CD4-positive, alpha-beta T cell treated with Interleukin-4 for 1 hour (primary cell): ENCODE measurements at places on chromosomes 6 and 20.

DNA sequence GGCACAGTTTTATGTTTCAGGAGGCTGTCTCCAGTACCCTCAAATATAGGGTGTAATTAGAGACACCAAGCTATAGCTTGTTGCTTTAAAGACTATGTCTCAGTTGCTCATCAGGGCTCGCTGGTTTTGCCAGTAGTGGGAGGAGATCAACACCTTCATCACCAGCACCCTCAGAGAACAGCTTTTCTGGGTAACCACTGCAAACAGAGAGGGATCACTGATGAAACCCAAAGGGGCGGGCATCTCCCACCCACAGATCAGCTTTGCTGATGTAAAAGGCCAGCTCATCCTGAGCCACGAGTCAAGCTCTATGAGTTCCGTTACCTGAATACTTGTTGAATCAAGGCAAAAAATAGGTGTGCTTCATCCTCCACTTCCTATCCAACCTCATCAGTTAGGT lies 187.7 kb downstream of the AIG1 start:
- DNase-seq = no peak

- no peak for DNase-seq
Measured at GRCh38 chr20:40643891-40644290, 45.1 kb downstream of the MAFB start.

GRCh38 chr6:157420497-157420896 lies 39.5 kb downstream of the ZDHHC14 start:
- no peak for DNase-seq

DNA sequence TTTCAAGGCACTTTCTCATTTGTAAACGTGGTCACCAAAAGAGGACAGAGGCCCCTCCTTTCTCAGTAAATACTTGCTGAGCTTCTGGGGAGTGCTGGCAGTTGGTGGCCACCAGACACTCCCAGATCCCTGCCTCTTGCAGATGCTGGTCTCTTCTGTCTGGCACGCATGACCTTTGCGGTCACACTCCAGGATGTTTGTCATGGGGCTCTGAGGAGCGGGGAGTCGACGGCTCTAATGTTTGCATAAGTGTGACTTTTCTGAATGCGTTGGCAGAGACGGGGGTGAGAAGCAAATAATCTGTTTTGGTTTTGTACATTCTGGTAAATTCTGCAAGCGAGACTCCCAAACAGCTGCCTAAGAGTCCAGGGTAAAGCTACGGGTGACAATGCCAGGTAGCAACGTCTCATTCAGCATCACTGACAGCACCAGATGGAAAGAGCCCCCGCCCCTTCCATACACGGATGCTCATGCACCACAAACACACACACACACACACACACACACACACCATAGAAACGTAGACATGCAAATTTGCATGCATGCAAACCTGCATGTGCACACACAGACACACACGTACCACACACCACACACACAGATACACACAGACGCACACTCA lies 101.1 kb downstream of the YTHDF1 start:
- DNase-seq = no peak

GRCh38 chr6:62344850-62345249 lies 58.8 kb upstream of the KHDRBS2 start:
- no peak for DNase-seq

DNA sequence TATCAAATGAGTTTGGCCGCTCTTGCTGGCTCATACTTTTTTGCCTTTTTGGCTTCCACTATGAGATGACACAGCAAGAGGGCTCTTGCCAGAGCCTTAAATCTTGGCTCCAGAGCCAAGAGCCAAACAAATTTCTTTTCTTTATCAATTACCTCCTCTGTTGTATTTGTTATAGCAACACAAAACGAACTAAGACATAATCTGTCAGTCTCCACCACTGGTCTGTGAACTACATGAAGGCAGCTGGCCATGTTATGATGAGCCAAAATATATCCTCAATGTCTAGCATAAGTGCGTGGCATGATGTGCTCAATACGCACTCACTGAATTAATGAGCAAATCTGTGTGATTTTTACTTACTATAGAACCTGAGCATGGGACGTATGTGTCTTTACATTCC lies 220.0 kb upstream of the ZNF217 start:
- no peak for DNase-seq

- no peak for DNase-seq
Measured at GRCh38 chr6:87747646-87748045, 45.6 kb upstream of the AKIRIN2 start.

DNA sequence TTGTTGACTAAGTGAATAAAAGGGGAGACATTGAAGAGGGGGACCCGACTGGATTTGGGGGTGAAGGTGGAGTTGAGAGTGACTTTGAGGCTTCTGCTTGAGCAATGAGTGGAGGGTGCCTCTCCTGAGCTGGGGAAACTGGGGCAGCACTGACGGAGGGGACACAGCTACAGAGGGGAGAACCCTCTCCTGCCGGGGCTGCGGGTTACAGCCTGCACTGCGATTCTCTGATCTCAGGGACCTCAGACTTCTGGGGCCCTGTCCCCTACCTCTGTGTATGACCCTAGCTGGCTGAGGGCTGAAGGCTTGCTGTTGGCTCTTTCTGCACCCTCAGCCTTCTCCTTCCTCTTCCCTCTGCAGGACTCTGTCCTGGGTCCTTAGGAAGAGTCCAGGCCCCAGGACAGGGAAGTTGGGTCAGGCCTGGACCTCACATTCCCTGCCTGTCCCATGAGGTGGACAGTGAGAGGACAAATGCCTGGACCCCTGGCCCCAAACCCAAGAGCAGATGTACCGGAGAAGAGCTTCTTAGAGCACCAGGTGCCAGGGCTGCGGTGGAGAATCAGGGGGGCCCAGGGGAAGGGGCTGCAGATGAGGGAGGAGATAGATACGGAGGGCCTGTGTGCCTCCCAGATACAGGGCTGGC lies 13.7 kb upstream of the FAM110A start:
- no peak for DNase-seq

GRCh38 chr6:14689639-14690038 lies 556.2 kb upstream of the JARID2 start:
- no peak for DNase-seq

DNA sequence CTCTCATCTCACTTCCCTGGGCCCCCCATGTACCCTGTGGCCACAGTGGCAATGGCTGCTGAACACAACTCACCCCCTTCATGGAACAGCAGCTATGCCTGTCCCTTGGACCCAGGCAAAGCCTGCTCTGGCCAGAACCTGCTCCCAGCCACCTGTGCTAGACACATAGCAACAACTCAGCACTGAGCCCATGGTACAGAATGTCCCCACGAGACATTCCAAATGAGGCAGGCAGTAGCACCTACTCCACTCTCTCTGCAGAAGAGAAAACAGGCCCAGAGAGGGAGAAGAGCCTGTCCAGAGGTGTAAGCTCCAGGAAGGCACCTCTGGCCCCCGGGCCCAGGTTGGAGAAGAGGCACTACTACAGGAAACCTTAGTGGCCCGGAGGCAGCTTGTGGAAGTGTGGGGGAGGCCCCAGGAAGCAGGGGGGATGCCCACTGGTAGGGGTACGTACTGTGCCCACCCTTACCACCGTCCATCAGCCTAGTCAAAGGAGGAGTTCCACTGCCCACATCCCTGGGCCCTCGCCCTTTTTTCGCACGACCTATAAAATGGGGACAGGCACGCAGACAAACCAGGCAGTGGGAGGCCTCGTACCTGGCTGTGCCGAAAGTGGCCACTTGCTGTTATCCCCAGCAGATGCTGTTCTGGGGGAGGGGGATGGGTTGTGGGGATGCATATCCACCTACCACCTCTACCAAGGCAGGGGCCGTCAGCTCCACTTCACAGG lies 97.2 kb downstream of the ASXL1 start:
- no peak for DNase-seq

GRCh38 chr20:37360391-37361115 lies 14.6 kb downstream of the SRC start:
- no peak for DNase-seq
